T-helper 2 cell treated with Interferon-gamma antibody and Interleukin-4, amounts not matched to agents 100 ng/mL and 5 ng/mL, for 36 hours (primary cell): ENCODE measurements at places on chromosomes 5 and 9. TPM values are rescaled to one million over a fixed set of nuclear protein-coding genes. Genes with fewer than 3 reads are reported as not detected.

CCDC180 gene
- total RNA-seq: 4.0 and 5.9 TPM in 2 replicates

FAM221B gene
- not detected in 2 replicates for total RNA-seq

LCN1 gene
- not detected in 2 replicates for total RNA-seq

ZNF367 gene
- total RNA-seq: 26.1 and 26.8 TPM in 2 replicates

TLN1 gene
- total RNA-seq: 360 and 382 TPM in 2 replicates

LCNL1 gene
- total RNA-seq: 0.16 and 0.20 TPM in 2 replicates

IFNA8 gene
- not detected in 2 replicates for total RNA-seq

ZNF366 gene
- not detected in 2 replicates for total RNA-seq

RASGRF2 gene
- total RNA-seq: 7.9 and 9.3 TPM in 2 replicates

GPR21 gene
- 0.23 and 0.91 TPM in 2 replicates for total RNA-seq

PCDHA12 gene
- total RNA-seq: not detected in 2 replicates

SOX30 gene
- total RNA-seq: 0.11 and 0.16 TPM in 2 replicates
